Stimulated activated CD8-positive, alpha-beta memory T cell treated with anti-CD3 and anti-CD28 coated beads, Interleukin-7, amount 100 ng/mL, for 1 hour (primary cell): ENCODE measurements at places on chromosomes 2 and 18.

DNA sequence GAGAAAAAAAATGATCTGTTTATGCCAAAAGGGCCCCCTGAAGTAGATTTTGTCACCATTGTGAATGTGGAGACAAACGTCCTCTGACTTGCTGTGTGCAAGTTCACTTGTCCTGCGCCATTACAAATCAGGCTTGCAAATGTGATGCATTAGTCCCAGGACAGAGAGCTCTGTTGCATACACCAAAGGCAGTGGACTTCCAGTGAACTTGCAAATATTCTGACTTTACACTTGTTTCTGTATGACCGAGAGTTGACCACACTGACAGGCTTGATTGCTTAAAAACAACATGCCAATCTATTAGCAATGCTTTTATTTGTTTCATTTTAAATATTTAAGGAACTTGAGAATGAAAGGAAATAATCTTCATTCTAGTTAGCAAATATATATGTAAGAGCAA is 293.2 kb downstream of the PLCL1 start:
- no peak for DNase-seq

GRCh38 chr2:181197140-181197760 is 216.8 kb downstream of the UBE2E3 start:
- DNase-seq, result no peak

- DNase-seq, result no peak
These were observed 265.7 kb downstream of the TCF4 start for GRCh38 chr18:55322178-55322735.

DNA sequence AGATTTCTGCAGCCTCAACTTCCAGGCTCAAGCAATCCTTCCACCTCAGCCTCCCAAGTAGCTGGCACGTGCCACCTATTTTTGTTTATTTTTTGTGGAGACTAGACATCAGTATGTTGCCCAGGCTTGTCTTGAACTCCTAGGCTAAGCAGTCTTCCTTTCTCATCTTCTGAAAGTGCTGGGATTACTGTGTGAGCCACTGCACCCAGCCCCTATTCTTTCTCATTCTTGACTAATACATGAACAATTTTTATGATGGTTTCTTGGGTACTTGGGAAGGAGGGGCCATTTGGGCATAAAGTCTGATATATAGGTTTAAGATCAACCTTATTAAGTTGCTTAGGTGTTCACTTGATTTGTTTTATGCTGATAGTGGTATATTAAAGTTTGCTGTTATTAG is 26.2 kb downstream of the EPC2 start:
- no peak for DNase-seq

- no peak for DNase-seq
These were observed 172.8 kb downstream of the ACOXL start for GRCh38 chr2:110905217-110905616.

DNA sequence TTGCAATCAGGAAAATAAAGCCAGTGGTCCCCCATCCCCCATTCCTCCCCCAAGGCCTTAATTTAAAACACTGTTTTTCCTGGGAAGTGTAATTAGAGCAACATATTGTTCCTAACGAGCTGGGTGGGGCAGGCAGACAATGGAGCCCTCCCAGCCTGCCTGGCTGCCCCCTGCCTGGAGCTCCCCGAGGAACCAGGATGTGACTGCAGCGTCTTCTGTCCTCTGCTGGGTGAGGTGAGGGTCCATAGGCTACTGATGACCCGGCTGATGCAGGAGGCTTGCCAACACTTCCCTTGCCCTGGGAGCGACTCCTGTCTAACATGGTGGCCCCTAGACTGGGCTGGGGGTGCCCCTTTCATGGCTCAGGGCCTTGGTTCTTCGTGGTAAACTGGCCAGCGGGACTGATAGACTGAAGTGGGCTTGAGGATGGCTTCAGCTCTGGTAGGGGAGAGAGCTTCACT is 152.4 kb downstream of the DYSF start:
- DNase-seq, result no peak

- no peak for DNase-seq
These were observed 268.3 kb downstream of the GALR1 start for GRCh38 chr18:77517901-77518300.

DNA sequence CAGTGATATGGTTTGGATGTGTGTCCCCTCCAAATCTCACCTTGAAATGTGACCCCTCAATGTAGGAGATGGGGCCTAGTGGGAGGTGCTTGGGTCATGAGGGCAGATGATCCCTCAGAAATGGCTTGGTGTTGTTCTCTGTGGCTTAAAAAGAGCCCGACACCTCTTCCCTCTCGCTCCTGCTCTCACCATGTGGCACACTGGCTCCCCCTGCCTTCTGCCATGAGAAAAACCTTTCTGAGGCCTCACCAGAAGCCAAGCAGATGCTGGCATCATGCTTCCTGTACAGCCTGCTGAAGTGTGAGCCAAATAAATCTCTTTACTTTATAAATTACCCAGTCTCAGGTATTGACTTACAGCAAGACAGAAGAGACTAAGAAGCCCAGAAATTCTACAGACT is 357.1 kb downstream of the NRXN1 start:
- DNase-seq, result no peak

- DNase-seq, result no peak
These were observed 1.8 kb downstream of the RFTN2 start for GRCh38 chr2:197673606-197674005.

GRCh38 chr2:85976106-85976920 is 87.5 kb upstream of the ST3GAL5 start:
- DNase-seq, result no peak

- no peak for DNase-seq
These were observed 69.9 kb downstream of the KCNH7 start for GRCh38 chr2:162768656-162769055.

- no peak for DNase-seq
These were observed 286.5 kb upstream of the SYT4 start for GRCh38 chr18:43563780-43564179.

- DNase-seq, result no peak
These were observed 11.1 kb downstream of the COLEC12 start for GRCh38 chr18:489244-490023.

- DNase-seq, result no peak
These were observed 571.9 kb downstream of the CPS1 start for GRCh38 chr2:211128287-211128686.

DNA sequence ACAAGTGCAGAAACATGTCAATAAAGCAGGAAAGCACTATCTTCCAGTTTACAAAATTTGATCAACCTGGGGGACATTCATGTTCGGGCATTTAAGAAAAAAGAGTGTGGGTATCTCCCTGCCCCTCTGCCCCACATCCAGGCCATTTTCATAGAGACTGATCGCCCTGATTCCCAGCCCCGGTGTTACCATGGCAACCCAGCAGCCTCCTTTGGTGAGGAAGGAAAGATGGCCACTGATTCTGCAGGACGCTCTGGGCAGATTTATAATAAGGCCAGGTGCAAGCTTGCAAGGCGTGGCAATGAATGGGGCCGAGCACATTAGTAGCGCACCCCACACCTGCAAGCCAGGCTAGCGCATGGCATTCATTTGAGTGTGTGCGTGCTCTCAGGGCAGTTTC is 36.7 kb upstream of the ARL4C start:
- no peak for DNase-seq

- no peak for DNase-seq
These were observed 96.3 kb downstream of the EVA1A start for GRCh38 chr2:75464348-75464946.

GRCh38 chr2:64950226-64951160 is 38.7 kb upstream of the SLC1A4 start:
- DNase-seq, result no peak

DNA sequence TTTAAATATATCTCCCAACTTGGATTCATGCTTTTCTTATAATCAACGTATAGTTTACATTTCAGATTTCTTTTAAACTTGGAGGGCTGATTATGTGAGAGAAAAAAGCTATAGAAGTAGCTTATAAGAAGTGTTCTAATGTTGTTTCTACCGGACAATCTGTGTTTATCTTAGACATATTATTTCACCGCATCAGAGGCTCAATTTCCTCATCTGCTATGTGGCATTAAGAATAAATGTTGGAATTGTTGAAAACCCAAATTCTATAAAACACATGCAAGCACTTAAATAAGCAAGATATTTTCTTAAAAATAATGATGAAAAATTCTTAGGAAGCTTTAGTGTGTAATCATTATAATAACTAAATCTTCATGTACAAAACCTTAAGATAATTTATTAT is 407.9 kb downstream of the HRH4 start:
- no peak for DNase-seq
